ENCODE measurements at places on chromosomes 6 and 20. TPM values are rescaled to one million over a fixed set of nuclear protein-coding genes. Genes with fewer than 3 reads are reported as not detected.

DNA sequence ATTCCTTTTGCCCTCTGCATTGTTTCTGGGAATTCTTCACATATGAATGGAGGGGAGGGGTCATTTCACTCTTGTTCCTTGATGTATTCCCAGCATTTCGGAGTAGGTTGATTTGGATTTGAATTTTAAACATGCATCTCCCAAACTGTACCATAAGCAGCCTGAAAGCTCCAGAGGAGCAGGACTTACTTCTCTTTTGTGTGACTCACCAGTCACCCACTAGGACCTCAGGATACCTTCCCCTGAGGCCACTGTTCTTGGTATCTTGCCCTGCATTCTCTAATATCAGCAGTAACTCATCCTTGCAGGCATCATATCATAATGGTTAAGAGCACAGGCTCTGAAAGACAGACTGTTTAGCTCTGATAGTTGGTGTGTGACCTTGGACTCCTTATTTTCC lies 703 bp downstream of the MRPL2 start:
- DNase-seq: no peak

DNA sequence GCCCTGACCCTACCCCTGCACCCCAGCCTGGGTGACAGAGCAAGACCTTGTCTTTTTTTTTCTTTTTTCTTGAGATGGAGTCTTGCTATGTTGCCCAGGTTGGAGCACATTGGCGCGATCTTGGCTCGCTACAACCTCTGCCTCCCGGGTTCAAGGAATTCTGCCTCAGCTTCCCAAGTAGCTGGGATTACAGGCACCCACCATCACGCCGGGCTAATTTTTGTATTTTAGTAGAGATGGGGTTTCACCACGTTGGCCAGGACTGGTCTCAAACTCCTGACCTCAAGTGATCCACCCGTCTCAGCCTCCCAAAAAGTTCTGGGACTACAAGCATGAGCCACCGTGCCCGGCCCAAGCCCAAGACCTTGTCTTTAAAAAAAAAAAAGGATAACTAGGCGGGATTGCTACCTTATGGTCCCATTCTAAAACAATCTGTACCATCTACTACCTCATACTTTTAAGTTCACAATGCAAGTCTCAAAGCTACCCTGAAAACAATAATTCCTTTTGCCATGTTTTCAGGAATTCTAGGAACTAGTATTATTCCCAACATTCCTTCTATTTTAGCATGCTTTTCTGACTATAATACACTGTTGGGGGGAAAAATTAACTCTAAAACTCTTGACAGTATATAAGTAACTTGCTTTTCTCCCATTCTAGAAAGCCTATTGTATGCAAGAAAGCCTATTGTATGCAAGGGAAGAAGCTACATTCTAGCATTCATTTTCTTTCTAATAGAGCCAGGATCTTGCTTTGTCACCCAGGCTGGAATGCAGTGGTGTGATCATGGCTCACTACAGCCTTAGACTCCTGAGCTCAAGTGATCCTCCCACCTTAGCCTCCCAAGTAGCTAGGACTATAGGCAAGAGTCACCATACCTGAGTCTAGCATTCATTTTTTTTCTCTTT lies 6.6 kb downstream of the TUBB start:
- DNase-seq: no peak

GRCh38 chr20:631101-631500 lies 21.0 kb upstream of the TCF15 start:
- no peak for DNase-seq

DNA sequence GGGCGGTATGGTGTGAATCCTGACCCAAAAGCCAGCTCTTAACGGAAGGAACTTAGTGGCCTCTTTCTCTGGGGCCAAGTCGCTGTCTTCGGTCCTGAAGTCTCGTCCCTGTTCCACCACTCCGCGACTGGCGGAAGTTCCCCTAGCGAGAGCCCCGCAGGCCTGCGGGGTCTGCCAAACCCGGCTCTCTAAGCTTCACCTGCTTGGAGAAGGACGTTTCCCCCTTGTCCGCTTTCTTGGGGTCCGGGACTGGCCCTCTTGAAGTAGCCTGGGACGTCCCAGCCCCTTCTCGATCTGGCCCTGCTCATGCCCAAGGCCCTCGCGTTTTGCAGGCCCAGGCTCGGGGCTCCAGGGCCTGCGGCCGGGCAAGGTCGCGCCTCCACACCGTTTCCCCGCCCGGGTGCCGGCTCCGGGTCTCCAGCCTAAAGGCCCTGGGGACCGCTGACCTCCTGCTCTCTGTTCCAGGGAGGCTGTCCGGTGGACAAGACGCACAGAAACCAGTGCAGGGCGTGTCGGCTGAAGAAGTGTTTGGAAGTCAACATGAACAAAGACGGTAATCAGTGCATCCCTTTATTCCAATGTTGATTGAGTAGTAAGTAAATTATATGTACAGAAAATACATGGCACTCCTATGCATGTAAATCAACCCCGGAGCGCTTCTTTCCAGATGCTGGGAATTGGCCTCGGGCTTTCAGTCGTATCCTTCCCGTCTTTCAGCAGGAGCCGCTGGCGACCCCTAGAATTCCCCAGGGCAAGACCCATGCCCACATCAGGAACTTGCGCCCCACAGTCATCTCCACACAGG lies 8.8 kb downstream of the NR2E1 start:
- no peak for DNase-seq

- DNase-seq: no peak
Measured at GRCh38 chr6:151452750-151453427, 963 bp upstream of the RMND1 start.

DNA sequence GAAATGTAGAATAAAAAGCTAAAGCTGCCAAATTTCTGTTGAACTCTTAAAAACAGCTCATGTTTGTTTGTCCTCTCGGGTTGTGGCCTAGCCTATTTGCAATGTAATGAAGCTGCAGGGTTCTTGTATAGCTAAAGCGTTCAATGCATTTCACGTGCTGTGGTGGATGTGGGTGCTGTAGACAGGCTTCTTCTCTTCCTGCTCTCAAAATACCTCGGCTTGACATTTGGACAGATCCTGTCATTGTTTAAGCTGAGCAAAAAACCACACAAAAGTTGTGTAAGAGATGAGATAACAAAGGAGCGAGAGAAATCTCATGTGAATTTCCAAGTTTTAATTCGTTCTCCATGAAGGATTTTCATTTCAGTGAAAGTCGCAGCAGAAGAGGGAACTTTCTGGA lies 196.3 kb upstream of the UST start:
- no peak for DNase-seq

DNA sequence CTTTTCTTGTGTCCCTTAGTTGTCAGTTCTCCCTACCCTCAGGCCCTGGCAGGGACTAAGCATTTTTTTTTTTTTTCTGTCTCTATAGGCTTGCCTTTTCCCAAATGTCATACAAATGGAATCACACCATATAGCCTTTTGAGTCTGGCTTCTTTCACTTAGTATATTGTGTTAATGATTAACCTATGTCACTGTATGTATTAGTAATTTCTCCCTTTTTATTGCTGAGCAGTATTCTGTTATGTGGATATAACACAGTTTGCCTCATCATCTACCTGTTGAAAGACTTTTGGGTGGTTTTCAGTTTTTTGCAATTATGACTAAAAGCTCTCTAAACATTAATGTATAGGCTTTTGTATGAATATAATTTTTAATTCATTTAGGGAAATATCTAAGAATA lies 16.0 kb upstream of the FBXO30 start:
- no peak for DNase-seq

GRCh38 chr6:47160702-47161101 lies 118.6 kb upstream of the ADGRF1 start:
- no peak for DNase-seq

- DNase-seq: no peak
Measured at GRCh38 chr6:63731930-63732329, 96.3 kb downstream of the PHF3 start.

DNA sequence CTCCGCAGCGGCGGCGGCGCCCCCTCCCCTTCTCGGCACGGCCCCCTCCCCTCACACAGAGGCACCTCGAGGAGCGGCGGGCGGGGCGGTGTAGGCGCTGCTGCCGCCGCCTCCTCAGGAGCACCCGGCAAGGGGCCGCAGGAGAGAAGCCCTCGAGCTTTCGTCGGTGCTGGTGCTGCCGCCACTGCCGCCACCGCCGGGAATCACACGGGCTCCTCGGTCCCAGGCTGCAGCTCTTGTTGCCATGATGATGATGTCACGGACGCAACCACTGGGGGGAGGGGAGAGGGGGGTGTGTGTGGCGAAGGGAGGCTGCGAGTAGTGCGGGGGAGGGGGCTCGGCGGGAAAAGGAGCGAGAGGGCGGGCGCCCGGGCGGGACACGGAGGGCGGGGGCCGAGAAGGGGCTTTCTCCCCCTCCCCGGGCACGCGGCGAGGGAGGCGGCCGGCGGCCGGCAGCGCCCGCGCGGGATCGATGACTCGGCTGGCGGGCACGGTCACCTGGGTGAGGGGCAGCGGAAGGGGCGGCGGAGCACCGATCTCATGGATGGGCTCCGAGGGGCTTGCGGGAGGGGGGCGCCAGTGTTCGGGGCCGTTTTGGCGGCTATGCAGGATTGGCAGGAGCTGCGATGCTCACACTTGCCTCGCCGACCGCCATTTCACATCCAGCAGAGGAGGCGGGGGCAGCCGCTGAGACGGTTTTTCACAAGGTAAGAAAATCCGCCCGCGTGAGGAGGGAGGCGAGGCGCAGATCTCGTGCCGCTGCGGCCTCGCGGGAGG lies at the start of gene REV3L:
TSS of gene REV3L (minus strand) at position 260 of the 777 bp plus-strand sequence. CDS start 330 bp downstream, outside the sequence.
- peak; percentile 90 for DNase-seq

DNA sequence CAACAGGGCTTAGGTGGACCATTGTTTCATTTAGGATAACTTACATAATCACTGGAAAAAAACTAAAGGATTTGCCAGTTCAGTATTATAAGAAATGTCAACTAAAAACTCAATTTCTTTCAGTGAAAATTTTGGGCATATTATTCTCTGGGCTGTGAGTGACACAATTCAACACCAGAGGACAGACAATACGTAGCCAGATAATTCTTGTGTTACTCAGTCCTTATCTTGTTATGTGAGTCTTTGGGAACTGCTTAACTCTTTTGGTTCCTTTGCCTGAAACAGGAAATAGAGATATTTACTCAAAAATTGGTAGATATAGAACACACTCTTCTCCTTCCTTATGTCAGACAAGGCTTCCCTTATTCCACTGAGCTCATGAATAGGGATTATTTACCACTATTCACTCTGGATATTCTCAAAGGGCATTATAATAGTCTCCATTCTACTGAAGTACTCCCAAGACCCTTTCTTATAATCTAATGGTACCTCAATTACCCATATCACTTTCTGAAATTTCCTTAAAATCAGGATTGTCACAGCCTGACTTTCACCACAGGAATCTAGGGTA lies 4.9 kb upstream of the BEND6 start:
- no peak for DNase-seq

- no peak for DNase-seq
Measured at GRCh38 chr20:38806855-38807655, 1.6 kb downstream of the PPP1R16B start.

DNA sequence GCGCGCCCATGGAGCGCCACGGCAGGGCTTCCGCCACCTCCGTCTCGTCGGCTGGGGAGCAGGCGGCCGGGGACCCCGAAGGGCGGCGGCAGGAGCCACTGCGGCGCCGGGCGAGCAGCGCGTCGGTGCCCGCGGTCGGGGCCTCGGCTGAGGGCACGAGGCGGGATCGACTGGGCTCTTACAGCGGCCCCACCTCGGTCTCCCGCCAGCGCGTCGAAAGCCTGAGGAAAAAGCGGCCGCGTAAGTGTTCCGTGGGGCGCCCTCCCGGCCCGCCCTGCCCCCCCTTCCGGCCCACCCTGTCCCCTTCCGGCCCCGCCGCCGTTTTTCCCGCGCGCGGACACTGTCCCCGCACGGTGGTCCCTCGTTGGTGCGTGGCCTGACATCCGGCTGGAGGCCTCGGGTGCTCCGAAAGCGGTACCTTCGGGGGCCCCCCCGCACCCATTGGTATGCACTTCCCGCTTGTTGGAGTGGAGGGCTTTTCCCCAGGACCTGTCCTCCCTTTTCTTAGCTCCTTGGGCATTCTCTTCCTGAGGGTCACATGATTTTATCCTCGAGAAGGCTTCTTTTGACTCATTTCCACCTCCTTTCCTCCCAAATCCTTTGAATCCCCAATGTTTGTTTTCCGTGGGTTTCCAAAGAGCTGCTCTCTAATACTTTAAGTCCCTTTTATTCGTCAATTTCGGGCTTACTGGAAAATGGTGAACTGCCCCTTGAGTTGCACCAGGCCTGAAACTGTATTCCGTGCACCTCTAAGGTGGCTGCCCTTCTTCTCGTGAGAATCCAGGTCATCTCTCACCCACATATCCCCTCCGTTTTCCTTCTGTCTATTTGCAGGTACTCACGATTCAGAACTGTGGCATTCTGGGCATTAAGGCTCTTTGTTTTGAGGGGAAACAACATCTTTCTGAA lies 556 bp downstream of the PANK2 start:
- DNase-seq: peak; percentile 49

DNA sequence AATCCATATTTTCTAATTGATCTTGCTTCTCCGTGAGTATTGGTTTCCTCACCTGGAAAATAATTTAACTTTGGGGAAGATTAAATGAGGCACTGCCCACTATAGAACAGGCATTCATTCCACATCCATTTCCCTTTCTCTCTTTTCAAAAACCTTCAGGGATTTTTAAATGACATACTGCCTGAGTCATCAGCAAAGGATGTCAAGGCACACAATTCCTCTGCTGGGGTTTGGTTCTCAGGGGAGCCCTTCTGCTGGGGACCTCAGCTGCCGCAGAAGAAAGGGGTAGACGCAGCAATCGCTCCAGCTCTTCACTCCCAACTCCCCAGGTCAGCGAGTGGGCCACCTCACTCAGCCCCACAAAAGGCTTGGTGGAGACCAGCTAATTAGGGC lies 90.7 kb upstream of the BACH2 start:
- DNase-seq: no peak

GPR6 gene
- not detected for polyA plus RNA-seq

MAPK13 gene
- polyA plus RNA-seq: 0.63 TPM

PTPRT gene
- not detected for polyA plus RNA-seq
